ENCODE measurements at places on chromosomes 16 and 17. TPM values are rescaled to one million over a fixed set of nuclear protein-coding genes. Genes with fewer than 3 reads are reported as not detected.

The HAP1 gene
- polyA plus RNA-seq = 0.35 TPM

The JPH3 gene
- 0.04 TPM for polyA plus RNA-seq

The RNF112 gene
- polyA plus RNA-seq = 1.1 TPM

The RNF43 gene
- polyA plus RNA-seq = 5.7 TPM

The FGF11 gene
- 16.5 TPM for polyA plus RNA-seq

The TEX14 gene
- 0.02 TPM for polyA plus RNA-seq

The USB1 gene
- polyA plus RNA-seq = 8.5 TPM

The MT1M gene
- polyA plus RNA-seq = 4.0 TPM

The CEP112 gene
- polyA plus RNA-seq = 1.6 TPM

The AXIN2 gene
- 1.8 TPM for polyA plus RNA-seq

The CD300LB gene
- 0.11 TPM for polyA plus RNA-seq

The KCNJ2 gene
- polyA plus RNA-seq = 1.9 TPM

The ZNF629 gene
- polyA plus RNA-seq = 3.4 TPM

The MAP3K3 gene
- polyA plus RNA-seq = 10.5 TPM

The CFAP119 gene
- polyA plus RNA-seq = 6.2 TPM

The UBE2O gene
- polyA plus RNA-seq = 8.1 TPM

The HEATR9 gene
- polyA plus RNA-seq = 0.05 TPM

The C16orf95 gene
- 3.8 TPM for polyA plus RNA-seq

The EVI2A gene
- polyA plus RNA-seq = 1.7 TPM

The CDH13 gene
- 1.3 TPM for polyA plus RNA-seq

The KLHL10 gene
- 0.22 TPM for polyA plus RNA-seq

The SMIM36 gene
- not detected for polyA plus RNA-seq

The CENPX gene
- polyA plus RNA-seq = 117 TPM

The ZFP90 gene
- polyA plus RNA-seq = 4.6 TPM

The GPR179 gene
- 0.04 TPM for polyA plus RNA-seq

The SPECC1 gene
- 7.4 TPM for polyA plus RNA-seq

The SLC38A8 gene
- polyA plus RNA-seq = 0.06 TPM

The SPATA32 gene
- polyA plus RNA-seq = not detected

The TEKT1 gene
- polyA plus RNA-seq = not detected

The GSDMA gene
- polyA plus RNA-seq = 0.59 TPM

The ADAD2 gene
- polyA plus RNA-seq = 3.6 TPM

The KRT16 gene
- polyA plus RNA-seq = 534 TPM

The SPPL2C gene
- not detected for polyA plus RNA-seq

The PLXDC1 gene
- 4.7 TPM for polyA plus RNA-seq

The NBR1 gene
- polyA plus RNA-seq = 26.1 TPM
